ENCODE measurements at places on chromosomes 2 and 18. TPM values are rescaled to one million over a fixed set of nuclear protein-coding genes. Genes with fewer than 3 reads are reported as not detected.

TTC31 gene
- 37.0 TPM for polyA plus RNA-seq

LIPT1 gene
- 17.4 TPM for polyA plus RNA-seq

COL3A1 gene
- 1,333 TPM for polyA plus RNA-seq

- no peak for DNase-seq
Observed at GRCh38 chr2:239853706-239854327, 171.3 kb downstream of the NDUFA10 start.

GRCh38 chr18:49648811-49649210, 87.0 kb downstream of the LIPG start:
- no peak for DNase-seq

DNA sequence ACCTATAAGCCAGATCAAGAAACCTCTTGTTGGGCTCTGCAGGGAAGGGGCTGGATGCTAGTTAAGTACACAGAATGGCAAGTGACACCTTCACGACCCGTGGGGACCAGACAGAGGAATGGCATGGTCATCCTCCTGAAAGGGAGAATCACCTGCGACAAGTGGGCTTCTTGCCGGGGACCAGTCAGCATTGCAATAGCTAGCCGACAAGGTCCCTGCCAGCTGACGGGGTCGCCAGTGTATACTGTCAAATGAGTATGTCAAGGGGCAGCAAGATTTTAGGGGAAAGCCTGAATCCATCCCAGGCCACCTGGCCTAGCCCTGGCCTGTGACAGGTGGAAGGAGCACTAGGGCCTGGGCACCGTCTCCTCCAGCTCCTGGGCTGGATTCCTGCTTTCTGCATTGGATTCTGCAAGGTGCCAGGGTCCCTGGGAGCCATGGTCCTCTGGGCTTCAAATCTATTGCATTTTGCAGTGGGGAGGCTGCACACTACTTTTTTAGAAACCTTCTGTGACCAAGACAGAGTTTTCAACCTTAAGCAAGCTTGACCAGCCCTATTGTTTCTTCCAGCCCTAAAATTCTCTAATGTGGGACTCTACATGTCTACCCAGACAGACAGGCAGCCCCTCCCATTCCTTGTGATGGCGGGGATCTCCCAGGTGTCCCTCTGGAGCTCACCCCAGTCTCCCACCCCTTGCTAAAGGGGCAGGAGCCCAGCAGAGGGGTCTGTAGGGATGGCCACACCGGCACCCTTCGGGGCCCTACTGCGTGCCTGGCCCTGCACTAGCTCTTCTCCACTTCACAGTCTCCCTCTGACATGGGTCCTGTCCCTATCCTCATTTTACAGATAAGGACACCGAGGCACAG, 178.5 kb downstream of the GLI2 start:
- no peak for DNase-seq

GRCh38 chr2:199136681-199137080, 321.1 kb downstream of the SATB2 start:
- DNase-seq = no peak

DNA sequence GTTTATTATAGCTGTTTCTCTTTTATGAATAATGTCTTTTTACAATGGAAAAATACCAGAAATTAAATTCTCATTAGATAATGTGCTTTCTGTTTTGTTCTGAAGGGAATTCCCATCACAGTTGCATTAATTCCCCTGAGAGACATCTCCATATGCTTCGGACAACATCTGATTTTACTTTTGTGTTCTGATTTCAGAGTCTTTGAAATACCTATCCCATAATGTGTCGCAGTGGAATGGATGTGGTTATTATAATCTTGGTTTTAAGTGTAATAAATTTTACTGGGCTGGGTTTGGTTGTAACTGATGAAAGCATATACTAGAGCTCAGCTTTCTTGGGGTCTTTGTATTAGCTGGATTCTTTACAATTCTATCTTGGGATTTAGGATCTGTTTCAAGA, 12.5 kb downstream of the SPTBN1 start:
- no peak for DNase-seq

DNA sequence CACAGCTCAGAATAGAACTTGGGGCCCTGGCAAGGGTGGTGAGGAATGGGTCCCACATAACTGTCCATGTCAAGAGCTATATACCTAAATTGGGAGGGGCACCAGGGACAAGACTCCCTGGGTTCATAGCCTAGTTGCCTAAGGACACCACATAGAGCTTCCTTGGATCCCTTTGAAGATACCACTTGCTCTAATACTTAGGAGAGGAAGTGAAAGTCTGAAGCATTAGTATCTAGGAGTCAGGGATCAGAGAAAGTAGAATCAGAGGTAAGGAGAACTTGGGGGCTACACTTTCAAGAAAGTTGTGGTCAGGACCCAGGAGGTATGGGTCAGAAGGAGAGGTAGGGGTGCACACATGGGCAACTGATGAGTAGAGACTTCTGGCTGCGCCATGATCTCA, 318.2 kb upstream of the SLC39A10 start:
- no peak for DNase-seq

DNA sequence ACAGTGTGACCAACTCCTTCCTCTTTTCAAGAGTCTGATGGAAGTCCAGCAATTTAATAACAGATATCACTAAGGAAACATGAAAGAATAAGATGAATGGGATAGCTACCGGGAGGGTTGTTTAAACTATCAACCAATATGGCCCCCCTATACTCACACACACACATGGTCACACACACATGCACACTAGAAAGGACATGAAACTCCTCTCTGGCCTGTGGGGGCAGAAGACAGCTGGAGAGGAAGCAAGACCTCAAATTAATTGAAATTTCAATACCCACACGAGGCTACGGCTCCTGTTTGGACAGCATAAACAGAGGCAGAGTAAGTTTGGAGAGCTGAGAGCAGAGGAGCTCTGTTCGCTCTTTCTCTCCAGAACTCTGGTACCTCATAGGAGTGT, 34.7 kb upstream of the REEP1 start:
- no peak for DNase-seq

DNA sequence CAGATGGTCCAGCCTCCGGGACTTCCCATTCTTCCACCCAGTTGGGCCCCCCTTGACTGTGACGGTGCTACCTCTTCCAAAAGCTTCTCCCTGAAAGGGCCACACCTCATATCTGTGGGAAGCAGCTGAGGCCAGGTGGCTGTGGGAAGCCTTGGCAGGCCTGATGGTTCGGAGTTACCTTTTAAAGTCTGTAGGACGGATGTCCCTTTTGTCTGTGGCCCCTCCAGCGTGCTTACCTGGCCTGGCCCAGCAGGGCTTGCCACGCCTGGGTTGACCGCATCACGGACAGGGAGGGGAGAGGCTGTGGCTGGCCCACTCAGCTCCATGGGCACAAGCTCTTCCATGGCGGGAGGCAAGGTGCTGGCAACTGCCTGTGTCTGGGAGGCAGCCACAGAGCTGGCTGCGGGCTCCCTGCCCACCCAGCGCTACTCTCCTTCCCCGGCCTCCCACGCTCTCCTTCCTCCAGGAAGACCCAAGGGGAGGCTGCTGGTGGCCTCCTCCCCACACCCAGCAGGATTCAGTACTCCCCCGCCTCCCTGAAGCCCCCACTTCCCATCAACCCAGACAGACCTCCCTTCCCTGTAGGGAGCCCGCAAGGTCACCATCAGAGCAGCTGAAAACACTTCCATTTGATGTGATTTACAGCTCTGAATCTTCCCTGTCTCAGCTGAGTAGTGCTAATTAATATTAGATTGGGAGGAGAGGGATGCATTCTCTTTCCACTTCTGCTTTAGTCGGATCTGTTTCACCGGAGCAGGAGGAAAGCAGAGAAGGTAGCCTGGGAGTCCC, 52.8 kb downstream of the EDAR start:
- DNase-seq = no peak

Measured in right lung (tissue), 10 donors.